ENCODE measurements at places on chromosomes 16 and 17.

DNA sequence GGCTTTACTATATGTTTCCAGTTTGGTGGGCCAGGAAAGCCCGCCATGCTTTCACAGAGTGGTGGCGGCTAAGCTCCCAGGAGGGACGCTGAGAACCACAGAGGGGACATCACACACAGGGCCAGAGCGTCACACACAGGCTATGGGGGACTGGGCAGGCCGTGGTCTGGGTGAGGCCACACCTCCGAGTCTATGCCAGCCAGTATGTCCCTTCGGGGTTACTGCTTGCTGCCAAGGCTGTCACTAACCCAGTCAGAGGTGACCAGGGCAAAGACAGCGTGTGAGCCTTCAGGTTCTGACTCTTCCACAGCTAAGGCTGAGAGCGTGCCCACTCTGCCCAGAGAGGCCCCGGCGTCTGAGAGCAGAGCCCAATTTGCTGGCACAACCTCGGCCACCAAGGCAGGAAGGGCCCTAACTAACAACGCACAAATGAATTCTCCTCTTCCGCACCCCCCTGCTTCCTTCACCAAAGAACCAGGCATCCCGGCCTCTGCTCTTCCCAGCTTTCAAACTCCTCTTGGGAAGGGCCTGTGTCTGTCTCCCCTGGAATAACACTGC is 2.9 kb downstream of the PLD6 start:
- DNase-seq = no peak

GRCh38 chr17:10683853-10684252 is 13.5 kb downstream of the SCO1 start:
- DNase-seq = no peak

- no peak for DNase-seq
Observed at GRCh38 chr17:75813081-75814020, 28.7 kb downstream of the UNK start.

DNA sequence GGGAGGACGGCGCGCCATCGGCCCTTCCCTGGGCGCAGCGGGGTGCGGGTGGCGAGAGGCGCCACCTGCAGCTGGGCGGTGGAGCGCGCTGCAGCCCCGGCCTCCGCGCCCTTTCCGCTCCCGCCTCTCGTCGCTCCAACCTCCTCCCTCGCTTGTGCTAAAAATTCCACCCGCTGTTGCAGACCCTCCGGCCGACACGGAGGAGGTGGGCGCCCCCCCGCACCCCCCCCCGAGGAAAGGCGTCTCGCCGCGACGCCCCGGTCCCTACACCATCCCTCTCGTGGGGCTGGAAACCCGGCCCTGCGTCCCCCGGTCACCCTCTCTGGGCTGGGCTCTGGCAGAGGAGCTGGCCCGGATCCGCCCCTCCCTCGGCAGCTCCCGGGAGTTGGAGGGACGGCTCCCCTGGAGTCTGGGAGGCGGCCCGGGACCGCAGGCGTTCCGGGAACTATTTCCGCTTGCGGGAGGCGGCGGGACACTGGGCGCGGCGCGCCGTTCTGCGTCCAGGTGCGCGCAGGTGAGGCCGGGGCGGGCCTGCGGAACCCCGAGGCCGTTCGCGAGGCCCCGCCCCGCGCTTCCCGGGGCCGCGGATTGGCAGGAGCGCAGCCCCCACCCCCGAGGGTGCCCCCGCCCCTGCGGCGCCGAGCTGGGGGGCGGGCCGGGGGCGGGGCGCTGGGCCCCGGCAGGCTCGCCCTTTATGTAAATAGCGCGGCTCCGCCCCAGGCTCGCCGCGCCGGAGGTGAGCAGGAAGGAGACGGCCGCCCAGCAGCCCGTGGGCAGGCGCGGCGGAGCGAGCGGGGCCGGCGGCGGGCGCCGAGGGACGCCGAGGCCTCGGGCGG is at the start of gene LLGL2:
TSS of gene LLGL2 (plus strand) at position 728 of the 836 bp plus-strand sequence. CDS start 17,730 bp downstream, outside the sequence.
- peak; percentile 89 for DNase-seq

DNA sequence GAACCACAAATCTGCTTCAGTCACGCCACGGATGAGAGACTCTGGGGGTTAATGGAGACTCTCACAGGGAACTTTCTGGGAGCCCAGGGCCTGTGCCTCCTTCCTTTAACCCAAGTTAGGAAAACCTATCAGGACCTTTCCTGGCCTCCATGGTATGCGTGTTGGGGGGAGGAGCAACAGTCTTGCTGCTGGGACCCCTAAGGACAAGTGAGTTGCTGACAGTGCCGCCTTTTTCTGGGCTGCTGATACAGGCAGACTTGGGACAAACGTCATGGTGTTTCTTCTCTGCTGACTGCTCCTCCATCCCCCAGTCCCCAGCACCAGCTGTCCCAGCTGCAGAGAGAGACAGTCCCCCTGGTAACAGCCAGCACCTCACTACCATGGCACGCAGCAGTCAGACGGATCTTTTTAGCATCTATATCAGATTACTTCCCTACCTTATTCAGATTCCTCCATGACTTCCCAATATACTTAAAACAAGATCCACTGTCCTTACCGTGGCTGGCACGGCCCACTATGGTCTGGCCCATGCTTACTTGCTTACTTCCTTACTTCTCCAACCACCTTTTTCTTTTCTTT is 6.5 kb downstream of the DPEP2NB start:
- no peak for DNase-seq

DNA sequence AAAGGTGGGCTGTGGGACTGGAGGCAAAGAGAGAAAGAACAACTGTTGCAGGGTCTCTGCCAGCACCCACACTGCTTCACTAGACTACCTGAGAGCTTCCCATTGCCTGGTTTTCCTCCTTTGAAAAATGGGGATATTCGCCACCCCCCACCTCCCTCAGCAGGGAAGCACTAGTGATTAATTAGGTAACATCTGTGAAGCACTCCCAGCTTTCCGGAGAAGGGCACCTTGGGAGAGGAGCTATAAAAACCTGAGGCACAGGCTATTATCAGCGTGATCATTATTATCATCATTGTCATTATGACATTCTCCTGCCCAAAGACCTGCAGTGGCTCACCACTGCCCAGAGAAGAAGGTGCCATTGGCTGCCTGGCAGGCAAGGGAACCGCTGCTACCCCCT is 83.5 kb downstream of the XYLT1 start:
- DNase-seq = no peak

DNA sequence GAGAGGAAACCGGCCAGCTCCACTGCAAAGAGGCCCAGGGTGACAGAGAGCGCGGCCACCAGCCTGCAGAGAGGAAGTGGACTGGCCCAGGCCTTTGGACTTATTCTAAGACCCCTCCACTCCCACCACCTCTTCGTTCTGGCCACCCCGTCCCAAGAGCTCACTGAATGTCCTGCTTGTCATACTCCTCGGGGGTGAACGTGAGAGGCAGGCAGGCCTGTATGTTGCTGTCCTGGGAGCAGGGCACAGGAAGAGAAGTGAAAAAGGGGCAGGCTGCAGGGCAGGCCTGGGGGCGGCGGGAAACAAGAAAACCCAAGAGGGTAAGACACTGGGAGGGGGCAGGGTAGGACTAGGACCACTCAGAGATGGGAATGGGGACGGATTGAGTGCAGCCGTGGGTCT is 384 bp downstream of the TMEM107 start:
- DNase-seq = no peak

DNA sequence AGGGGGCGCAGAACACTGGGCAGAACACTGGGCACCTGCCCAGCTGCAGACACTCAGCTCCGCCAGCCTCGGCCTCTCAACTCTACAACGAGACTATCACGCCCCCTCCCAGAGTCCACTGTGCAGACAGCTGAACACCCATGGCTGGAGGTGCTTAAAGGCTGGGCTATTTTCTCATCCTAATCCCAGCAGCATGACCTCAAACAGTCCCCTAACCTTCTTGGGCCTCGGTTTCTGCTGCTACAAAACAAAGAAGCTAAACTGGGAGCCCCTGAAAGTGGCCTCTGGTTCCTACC is 27.7 kb upstream of the ZNF469 start:
- no peak for DNase-seq

GRCh38 chr16:11418506-11418905 is 73.2 kb downstream of the RMI2 start:
- no peak for DNase-seq

DNA sequence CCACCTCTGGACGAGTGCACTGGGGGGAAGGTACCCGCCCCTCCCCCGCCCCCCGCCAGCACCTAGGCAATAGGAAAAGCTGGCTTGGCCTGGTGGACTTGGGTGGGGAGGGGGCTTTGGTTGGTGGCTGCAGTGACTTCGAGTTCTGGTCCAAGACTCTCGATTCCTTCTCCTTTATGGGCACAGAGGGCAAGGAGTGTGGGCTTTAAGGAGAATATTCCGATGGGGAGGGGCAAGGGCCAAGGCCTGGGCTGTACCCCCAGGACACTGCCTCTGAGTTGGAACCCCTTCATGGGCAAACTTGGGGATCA is 409 bp downstream of the ACSF2 start:
- DNase-seq = no peak

DNA sequence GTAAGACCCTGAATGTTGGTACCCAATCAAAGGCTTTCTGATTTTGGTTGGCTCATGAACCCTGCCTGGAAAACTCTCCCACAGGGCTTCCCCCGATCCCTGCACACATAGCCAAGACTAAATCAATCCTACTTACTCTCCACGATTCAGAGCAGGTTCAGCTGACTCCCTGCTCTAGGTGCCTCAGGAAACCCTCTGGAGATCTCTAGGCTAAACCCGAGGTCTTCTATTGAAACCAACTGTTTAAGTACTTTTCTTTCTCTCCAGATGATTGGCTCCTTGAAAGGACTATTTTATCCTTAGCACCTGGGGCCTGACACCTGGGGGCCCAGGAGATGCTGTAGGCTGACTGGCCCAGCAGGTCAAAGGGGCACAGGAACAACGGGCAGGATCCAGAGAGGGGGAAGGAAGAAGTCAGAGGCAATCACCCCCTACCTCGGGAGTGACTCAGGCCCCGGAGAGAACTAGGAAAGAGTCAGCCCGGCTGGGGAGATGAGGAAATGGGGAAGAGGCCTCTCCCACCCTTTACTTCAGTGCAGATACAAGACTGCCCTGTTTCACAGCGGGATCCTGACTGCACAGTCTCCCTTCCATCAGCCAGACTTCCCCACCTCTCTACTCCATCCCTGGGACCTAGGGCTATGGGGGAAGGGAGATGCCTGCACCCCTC is 2.0 kb downstream of the TBC1D10B start:
- DNase-seq = no peak

DNA sequence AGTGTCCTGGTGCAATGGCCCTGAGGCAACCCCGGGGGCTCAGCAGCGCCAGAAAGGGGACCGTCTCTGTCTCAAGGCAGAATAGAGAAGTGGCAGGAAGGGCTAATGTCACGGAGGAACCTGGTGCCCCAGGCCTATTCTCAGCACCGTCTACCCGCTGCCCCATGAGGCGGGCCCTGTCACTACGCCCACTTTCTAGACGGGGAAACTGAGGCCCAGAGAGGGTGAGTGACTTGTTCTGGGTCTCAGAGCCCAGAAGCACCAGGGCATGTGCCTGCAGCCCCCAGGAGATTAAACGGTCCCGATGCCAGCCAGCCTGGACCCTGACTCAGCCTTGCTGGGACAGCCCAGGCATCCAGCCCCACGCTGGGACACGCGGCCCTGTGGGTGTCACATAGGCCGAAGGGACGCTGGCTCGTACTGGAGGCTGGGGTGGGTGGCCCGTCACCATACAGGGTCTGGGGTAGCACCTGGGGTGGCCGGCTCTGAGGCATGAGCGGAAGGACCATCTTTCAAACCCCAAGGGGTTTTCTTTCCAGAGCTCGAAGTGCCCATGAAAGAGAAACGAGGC is 40.2 kb upstream of the PABPN1L start:
- no peak for DNase-seq

- DNase-seq = no peak
Observed at GRCh38 chr17:73140566-73140965, 24.2 kb upstream of the SSTR2 start.

- no peak for DNase-seq
Observed at GRCh38 chr17:61209525-61209924, 190.1 kb upstream of the TBX2 start.

GRCh38 chr17:50531428-50532025 is 1.0 kb upstream of the EPN3 start:
- no peak for DNase-seq

DNA sequence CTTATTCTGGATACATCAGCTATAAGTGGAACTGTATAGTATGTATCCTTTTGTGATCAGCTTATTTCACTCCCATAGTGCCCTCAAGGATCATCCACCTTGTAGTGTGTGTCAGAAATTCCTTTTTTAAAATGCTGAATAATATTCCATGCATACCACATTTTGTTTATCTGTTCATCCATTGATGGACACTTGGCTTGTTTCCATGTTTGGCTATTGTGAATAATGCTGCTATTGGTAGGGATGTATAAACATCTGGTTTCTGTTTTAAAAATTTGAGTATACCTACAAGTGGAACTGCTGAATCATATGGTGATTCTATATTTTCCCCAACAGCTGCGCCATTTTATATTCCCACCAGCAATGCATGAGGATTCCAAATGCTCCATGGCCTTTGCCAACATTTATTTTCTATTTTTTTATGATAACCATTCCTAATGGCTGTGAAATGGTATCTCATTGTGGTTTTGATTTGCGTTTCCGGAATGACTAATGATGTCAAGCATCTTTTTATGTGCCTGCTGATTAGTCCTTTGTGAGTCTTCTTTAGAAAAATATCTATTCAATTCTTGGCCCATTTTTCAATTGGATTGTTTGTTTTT is 11.6 kb downstream of the RCVRN start:
- no peak for DNase-seq

- DNase-seq = no peak
Observed at GRCh38 chr16:55597928-55598327, 31.4 kb downstream of the CAPNS2 start.

DNA sequence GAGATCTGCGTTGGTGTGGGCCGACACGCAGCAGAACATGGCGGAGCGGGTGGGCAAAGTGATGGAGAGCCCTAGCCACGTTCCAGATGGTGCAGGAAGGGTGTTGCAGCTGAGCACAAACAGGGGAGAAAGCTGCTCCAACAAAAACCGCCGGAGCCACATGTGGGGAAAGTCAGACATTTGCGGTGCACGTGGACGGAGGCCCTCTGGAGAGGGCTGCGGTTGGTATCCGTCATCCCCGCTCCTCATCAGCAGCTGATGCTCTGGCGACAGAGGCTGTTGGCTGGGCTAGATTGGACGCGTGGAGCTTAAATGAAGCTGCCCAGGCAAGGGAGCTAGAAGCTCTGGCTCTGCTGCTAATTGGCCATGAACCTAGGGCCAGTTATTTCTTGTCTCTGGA is 43.5 kb upstream of the ADCY9 start:
- no peak for DNase-seq

DNA sequence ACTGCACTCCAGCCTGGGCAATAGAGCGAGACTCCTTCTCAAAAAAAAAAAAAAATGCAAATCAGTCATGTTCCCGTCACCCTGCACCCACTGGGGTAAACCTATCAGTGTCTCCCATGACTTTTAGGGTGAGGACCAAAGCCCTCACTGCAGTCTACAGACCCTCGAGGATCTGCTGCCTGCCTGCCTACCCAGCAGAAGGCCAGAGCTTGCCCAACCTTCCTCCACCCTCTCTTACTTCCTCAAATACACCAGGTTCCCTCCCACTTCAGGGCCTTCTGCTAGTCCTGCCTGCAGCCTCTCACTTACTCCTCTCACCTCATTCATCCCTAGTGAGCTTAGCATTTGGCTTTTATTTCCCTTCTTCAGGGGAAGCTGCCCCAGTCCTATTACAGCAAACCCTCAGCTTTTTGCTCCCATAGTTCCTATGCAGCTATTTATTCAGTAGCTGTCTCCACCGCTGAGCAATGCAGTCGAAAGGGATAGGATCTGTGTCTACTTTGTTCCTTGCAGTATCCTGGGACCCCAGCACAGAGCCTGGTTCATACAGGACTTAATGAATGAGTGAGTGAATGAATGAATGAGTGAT is 17.8 kb upstream of the TOB1 start:
- DNase-seq = no peak

- no peak for DNase-seq
Observed at GRCh38 chr16:85928401-85928820, 29.4 kb downstream of the IRF8 start.

Data from NCI-H1105 (cell line).